Neural crest cell (in vitro differentiated cells): ENCODE measurements at places on chromosomes 12 and 14.

DNA sequence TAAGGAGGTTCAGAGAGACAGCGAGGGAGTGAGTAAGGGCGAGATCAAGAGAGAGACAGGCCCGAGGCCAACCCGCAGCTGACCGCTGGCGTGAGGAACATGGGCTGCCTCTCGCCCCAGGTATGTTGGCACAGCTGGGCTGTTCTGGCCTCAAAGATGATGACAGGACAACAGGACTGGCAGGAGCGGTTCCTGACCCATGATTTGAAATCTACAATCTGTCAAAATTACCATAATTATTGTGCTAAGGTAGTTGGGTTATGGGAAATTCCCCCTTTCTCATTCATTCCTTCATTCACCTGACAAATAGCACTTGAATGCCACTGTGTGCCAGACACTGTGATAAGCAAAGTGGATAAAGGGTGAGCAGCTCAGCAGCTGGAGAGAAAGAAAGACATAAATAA, 5.1 kb upstream of the ENDOU start:
- no peak for DNase-seq

GRCh38 chr12:114747012-114747858, 63.3 kb upstream of the TBX3 start:
- no peak for DNase-seq

- no peak for DNase-seq
Measured at GRCh38 chr12:130839770-130840404, 837 bp upstream of the STX2 start.

- no peak for DNase-seq
Measured at GRCh38 chr14:87879389-87879788, 113.6 kb downstream of the GALC start.

DNA sequence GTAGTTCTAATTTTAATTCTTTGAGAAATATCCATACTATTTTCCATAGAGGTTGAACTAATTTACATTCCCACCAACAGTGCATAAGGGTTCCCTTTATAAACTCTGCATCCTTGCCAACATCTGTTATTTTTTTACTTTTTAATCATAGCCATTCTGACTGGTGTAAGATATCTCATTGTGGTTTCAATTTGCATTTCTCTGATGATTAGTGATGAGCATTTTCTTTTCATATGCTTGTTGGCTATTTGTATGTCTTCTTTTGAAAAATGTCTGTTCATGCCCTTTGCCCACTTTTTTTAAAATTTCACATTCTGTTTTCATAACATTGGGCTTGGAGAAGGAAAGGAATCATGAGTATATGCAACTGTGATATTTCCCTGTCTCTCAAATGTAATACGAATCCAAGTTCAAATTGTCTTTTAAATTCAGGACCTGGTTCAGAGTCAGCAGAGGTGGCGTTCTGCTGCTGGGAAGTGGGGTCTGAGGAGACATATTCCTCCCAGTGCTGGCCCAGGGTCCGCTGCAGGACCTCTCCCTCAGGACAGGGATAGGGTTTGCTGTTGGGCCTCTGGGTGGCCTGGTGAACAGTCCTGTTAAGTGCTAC, 81.2 kb upstream of the ETV6 start:
- DNase-seq, result no peak

DNA sequence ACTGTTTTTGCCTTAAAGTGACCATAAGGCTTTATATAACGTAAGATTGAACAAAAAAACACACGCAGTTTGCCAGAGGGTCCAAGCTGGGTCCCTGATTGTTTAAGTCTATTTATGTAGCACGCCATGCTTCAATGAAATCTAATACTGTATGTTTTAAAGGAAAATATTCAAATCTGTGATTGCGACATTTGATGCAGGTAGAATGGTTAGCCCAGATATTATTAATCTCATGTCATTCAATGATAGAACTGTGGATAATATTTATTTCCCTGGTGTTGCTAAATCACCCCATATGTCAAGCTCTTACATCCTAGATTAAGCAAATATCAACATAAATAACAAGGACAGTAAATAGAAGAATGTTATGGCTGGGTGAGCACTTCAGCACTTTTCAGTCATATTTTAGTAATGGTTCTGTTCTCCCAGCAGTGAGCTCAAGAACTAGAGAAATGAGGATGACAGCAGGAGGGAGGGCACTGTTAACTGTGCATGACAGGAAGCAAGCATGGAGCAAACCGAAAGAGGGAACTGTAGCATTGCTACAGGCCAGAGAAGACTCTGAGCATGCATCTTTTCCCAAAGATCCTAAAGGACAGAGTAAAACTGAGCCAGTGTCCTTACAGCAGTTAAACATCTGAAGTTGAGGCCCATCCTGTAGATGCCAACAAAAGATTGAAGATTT, 465.7 kb upstream of the MGAT4C start:
- no peak for DNase-seq

GRCh38 chr12:96500693-96501092, 11.3 kb downstream of the CFAP54 start:
- DNase-seq, result no peak

- DNase-seq, result no peak
Measured at GRCh38 chr14:80979951-80980350, 24.5 kb downstream of the TSHR start.

- DNase-seq, result no peak
Measured at GRCh38 chr12:57236925-57237595, 7.5 kb downstream of the SHMT2 start.

DNA sequence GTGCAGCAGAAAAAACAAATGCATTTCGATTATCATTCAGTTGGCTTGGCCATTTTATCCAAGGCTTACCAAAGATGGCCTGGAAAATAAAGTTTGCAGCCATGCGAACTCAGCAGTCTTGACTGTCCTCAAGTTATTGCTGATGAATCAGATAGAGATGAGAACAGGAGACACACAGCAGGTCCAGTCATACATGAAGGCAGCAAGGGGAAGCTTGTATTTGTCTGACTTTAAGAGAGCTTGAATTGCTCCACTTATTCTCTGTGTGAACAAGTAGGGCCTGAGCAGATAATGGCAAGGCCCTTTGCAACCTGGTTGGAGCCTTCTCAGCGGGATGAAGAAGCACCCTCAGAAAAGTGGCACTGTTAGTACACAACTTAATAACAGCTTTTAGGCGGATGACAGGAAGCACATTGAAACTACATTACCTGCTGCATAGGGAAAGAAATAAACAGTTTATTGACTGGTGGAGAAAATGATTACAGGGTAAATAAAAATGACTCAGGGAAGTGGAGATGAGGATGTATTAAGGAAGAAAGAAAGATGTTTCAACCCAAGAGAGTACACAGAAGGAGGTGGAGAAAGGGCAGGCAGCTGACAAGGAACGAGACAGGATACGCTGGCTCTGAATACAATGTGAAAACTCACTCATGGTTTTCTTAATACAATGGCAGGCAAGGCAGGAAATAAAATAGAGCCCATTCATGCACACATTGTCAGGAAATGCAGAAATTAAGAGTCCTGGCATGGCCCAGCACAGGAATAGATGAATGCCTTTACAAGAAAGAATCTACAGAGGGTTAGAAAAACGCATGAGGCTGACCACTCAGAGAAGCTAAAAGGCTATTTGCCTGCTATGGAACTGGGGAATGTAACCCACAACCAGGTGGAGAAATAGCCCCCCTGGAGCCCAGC, 128.4 kb downstream of the GALC start:
- no peak for DNase-seq

- no peak for DNase-seq
Measured at GRCh38 chr12:58086006-58086405, 144.6 kb downstream of the ATP23 start.

- DNase-seq, result no peak
Measured at GRCh38 chr12:117228239-117228638, 38.0 kb upstream of the FBXO21 start.

GRCh38 chr12:28568704-28569103, 378.4 kb downstream of the CCDC91 start:
- DNase-seq, result no peak

GRCh38 chr14:77098529-77099353, 683 bp downstream of the CIPC start:
- no peak for DNase-seq

DNA sequence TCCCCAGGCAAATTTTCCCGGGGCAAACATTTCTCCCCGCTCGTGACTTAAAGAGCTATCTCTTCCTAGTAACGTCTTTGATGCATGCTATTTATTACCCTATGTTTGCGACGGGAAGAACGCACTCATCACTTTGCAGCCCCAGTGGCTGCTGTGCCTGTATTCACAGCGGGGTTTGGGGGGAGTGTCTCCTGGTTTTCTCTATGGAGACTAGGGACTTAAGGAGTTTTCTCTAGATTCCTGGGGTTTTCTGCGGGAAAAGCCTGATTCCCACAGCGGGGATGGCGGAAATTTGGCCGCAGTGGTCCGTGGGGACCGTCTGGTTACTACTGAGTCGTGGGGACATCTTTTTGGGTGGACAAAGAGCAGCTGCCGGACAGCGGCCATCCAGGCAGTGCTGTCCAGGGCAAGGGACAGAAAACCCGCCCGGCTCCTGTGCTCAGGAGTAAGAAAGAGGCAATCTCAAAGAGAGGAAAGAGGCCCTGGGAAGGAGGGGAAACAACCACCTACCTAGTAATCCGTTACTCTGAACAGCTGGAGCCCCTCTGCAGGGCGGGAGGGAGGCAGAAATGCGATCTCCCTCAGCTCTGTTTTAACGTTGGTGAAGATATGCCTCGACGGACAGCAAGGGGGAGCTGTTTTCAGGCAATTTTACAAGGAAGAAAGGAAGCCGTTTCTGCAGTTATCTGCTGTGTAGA, 771 bp upstream of the AVPR1A start:
- peak; percentile 55 for DNase-seq

GRCh38 chr12:25811656-25812126, 146.8 kb upstream of the RASSF8 start:
- no peak for DNase-seq

GRCh38 chr12:86261142-86261541, 5.0 kb upstream of the MGAT4C start:
- DNase-seq, result no peak

GRCh38 chr12:946212-946611, 3.3 kb downstream of the RAD52 start:
- DNase-seq, result no peak

- DNase-seq, result no peak
Measured at GRCh38 chr14:36426836-36427235, 93.2 kb downstream of the NKX2-1 start.

- no peak for DNase-seq
Measured at GRCh38 chr14:58822856-58823255, 185.1 kb downstream of the DACT1 start.

GRCh38 chr12:6426882-6427671, 17.7 kb upstream of the CD27 start:
- DNase-seq, result no peak

- DNase-seq, result no peak
Measured at GRCh38 chr12:52262286-52262685, 12.2 kb upstream of the KRT86 start.

DNA sequence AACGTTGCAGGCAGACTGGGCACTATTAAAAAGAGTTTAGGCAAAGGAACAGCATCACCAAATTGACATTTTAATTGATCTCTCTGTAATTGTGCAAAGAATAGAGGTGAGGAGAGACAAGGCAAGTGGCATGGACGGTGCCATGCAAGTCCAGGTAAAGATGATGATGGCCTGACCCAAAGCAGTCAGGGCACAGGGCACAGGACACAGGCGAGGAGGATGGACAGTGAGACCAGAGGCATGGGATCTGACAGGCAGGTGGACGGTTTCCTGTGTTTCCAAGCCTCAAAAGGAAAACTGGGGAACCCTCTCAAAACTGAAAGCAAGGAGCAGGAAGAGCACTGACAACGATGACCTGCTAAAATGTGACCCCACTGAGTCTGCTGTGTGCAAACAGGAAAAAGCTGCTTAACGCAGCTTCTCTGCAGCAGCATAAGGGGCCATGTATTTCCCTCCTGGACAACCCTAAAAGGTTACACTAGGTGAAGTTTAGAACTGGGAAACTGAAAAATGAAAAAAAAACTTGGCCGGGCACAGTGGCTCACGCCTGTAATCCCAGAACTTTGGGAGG, 50.9 kb downstream of the CLIP1 start:
- no peak for DNase-seq

DNA sequence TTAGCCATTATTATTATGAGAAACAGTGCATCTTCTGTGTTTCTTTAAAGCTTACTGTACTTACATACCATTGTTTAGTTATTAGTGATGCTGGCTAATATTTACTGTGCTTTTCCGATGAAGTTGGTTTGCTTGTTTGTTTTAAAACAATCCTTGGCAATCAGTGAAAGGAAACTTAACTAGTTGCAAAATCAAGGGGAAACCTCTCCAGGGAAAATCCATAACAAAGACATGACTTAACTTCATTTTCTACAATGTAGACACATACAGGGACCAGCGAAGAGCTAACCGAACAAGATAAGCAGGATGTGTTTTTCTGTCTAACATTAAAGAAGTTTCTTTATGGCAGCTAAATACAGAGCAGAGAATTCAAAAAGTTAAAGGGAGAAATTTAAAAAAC, 102.5 kb upstream of the PARP11 start:
- DNase-seq, result no peak

GRCh38 chr14:93832665-93833064, 44.4 kb upstream of the PRIMA1 start:
- no peak for DNase-seq

DNA sequence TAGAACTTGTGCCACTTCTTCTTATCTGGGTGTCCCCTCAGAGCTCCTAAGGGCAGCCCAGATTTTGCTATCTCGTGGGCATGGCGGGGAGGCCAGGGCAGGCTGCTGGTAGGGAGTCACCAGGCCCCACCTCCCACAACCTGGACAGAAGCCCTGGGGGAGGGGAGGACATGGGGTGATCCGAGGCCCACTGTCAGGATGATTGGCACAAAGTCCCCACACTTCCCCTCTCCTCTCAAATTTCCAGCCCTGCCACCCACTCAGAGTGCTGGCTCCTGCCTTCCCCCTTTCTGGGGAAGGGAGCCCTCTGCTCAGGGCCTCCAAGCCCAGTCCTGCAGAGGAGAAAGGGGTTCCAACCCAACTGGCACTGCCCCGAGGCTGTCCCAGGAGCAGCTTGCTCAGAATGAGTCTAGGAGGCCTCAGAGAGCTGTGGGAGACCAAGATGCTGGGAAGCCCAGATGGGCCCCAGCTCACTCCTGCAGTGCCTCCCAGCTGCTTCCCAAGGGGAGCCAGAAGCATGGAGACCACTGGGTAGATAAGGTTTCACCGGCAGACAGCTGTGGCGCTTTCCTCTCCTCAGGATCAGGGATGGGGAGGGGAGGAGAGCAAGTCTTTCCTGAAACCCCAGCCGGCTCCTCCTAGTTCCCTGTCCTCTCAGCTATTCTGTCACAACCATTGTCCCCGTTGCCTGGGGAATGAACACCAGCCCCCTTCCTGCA, 82.8 kb downstream of the B4GALNT3 start:
- peak; percentile 25 for DNase-seq

GRCh38 chr12:968545-968944, 19.1 kb upstream of the RAD52 start:
- no peak for DNase-seq
